Germinal center (tissue), 1 donor: ENCODE measurements at places on chromosomes 6 and 20.

DNA sequence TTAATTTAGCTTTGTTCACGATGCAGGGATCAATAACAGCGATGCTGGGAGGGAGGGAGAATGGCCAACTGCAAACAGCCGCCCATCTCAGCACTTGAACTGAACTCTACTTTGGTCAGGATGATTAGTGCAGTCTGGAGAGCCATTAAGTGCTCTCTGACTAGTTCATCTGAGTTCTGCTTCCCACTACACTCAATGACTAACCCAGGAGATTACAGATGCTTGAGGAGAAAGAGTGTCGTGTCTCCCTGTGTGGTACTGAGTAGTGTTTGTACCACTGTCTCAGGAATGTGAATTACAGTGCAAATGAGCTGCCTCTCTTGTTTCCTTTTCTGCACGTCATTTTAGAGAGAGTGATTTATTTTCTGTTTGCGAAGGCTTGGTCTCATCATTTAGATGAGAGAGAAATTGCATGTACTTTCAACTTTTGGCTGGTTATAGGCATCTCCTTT lies 23.5 kb downstream of the CARMIL1 start:
- DNase-seq = no peak

- no peak for DNase-seq
Measured at GRCh38 chr6:79841577-79842375, 105.6 kb downstream of the ELOVL4 start.

GRCh38 chr20:15491575-15491974 lies 1081.7 kb downstream of the KIF16B start:
- no peak for DNase-seq

DNA sequence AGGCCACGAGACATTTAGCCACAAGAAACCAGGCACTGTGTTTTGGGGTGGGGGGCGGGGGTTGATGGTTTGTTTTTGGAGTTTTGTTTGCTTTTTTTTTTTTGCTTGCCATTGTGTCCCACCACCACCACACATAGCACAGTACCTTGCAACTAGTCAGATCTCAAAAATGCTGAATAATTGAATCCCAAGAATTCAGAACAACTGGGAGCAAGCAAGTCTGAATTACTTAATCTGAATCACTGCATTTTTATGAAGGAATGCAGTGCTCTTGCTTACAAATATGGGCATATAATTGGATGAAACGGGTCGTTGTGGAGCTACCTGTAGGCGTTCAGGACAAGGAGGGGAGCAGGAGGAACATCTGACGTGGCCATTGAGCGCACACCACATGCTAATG lies 151.5 kb upstream of the CDYL start:
- no peak for DNase-seq

DNA sequence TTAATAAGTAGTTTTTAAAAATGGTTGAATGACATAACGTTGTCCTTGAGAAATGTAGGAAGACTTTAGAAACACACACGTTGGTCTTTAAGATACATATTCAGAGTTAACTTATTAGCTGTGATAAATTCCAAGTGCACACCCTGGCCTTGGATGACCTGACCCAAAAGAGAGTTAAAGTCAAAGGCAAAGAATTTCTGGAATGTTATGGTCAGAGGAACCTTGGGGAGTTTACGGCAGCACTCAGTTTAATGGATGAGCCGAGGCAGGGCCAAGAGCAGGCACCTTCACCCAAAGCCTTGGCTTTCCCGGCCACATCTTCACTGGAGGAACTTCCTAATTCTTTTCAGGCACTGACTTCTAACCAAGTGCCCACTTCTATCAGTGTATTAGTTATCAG lies 200.5 kb downstream of the SMOC2 start:
- no peak for DNase-seq

- DNase-seq = no peak
Measured at GRCh38 chr6:143745166-143746133, 67.7 kb downstream of the PHACTR2 start.

DNA sequence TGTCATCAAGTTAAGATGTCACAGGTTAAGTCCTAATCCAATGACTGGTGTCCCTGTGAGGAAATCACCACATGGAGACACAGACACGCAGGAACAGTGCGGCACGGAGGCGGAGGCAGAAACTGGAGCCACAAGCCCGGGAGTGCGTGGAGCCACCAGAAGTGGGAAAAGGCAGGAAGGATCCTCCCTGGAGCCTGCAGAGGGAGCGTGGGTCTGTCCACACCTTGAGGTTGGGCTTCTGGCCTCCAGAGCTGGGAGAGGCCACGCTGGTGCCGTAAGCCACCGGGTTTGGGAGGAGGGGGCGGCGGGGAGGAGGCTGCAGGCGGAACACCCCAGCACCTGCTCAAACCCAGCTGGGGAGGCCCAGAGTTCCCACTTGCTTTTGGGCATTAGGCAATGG lies 3.8 kb downstream of the CABLES2 start:
- no peak for DNase-seq
